ENCODE measurements at places on chromosomes 7 and 10.

DNA sequence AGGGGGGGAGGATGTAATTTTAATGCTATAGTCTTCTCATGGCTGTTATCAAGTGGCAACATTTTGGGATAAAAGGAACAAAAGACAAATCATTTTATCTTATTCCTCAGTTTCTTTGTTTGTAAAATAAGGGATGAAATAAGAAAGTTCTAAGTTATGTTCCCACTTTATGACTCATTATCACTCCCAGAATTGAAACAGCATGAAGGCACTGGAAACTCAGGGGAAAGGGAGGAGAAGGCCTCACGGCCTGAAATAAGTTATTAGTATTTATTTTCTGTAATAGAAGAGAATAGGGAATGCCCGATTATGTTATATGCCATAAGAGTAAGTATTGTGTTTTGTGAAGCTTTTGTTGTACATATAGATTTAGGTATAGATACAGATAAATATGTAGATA is 85.0 kb upstream of the NAMPT start:
- DNase-seq = no peak

DNA sequence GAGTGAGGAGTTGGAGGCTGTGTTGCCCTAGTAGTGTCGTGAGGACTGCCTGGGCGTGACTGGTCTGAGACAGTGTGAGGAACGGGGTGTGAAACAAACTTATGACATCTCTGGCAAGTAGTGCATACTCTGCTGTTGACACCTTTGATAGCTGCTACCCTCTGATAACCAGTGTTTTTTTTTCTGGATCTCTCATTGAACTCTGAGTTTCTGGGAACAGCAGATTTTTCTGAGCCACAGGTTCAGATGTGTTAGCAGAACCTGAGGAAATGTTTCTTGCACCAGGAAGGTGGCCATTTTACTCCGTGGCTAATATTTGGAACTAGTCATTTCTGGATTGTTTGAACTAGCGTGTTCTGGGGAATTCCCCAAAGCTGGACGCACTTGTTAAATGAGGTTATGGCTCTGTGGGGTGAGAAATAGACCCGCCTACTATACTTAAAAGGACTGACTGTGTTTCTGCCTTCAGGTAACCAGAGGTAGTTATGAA is 52.9 kb downstream of the AUTS2 start:
- peak; percentile 19 for DNase-seq

DNA sequence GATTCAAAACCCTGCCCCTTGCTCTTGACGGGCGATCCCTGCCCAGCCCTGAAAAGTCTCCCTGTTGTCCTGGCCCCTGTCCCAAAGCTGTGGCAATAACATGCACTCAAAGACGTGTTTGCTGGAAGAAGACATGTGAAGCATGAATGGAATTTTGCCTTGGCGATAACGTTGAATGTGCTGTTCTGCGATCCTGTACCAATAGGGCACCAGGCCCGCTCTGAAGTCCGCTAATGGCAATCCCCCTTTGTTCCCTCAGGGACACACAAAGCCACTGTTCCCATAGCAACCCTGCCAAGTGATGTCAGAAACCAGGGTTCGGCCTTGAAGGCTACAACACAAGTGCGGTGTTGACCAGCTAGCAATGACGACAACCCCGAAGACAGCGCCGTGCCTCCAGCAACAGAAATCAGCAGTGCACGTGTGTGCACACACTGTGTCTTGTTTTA is 284.6 kb downstream of the KLF6 start:
- no peak for DNase-seq

DNA sequence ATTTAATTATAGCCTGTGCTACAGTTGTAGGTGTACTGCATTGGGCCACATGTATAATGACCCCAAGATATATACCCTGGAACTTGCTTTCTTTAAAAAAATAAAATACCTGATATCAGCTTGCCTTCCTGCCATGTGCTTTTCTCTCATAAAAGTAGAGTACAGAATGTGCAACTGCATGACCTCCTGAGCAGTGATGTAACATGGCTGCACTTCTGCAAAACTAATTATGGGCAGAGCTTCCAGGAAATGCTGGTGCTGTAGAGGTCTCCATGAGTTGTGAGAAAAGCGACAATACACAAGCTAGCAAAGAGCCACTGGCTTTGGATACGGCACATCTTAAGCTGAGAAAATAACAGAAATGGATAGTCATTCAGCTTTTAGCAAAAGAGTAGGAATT is 6.5 kb upstream of the ERLIN1 start:
- no peak for DNase-seq

DNA sequence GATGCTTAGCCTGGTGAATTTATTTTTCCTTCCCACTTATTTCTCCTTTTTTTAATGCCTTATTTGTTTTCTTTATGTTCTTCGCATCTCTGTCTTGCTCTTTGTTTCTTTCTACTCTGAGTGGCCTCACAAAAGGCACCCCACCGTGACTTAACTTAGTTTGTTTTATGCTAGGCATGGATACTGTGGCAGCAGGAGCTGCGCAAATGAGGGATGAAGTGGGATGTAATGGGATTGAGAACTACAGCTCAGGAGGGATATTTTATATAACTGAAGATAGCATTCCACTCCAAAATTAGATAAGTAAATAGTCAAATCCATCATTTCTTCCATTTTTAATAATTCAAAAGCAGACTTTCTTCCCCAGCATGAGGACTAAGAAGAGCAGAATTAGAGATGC is 1.7 kb upstream of the CACNA2D1 start:
- no peak for DNase-seq

GRCh38 chr10:130727766-130728490 is 583.6 kb downstream of the TCERG1L start:
- no peak for DNase-seq

GRCh38 chr7:20785157-20786048 is 1.3 kb downstream of the SP8 start:
- peak; percentile 17 for DNase-seq

- DNase-seq = no peak
Measured at GRCh38 chr7:101941481-101942383, 124.3 kb downstream of the CUX1 start.

DNA sequence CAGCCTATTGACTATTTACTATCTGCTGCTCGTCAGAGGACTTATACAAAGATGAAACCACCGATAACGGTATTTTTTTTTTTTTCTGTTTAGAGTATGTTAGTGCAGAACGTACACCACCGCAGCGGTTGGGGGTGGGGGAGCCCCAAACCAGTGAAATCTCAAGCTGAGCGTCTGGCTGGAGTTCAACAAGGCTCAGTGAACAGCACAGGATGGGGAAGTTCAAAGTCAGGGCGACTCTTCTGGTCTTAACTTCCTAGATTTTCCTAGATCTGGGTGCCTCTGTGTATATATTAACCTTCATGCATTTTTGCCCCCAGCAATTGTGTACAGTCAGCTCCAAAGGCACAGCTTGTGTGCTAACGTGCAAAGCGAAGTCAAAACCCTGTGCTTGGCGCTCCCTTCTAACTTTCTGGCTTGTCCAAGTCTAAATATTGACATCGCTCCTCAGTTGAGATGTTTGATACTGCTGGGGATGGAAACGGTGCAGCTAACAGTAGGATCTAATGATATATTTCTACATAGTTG is 1.1 kb downstream of the RHOBTB1 start:
- no peak for DNase-seq

GRCh38 chr10:81130014-81130413 is 592.3 kb downstream of the SH2D4B start:
- DNase-seq = no peak

GRCh38 chr10:98956576-98957260 is 278.9 kb downstream of the HPSE2 start:
- DNase-seq = no peak

DNA sequence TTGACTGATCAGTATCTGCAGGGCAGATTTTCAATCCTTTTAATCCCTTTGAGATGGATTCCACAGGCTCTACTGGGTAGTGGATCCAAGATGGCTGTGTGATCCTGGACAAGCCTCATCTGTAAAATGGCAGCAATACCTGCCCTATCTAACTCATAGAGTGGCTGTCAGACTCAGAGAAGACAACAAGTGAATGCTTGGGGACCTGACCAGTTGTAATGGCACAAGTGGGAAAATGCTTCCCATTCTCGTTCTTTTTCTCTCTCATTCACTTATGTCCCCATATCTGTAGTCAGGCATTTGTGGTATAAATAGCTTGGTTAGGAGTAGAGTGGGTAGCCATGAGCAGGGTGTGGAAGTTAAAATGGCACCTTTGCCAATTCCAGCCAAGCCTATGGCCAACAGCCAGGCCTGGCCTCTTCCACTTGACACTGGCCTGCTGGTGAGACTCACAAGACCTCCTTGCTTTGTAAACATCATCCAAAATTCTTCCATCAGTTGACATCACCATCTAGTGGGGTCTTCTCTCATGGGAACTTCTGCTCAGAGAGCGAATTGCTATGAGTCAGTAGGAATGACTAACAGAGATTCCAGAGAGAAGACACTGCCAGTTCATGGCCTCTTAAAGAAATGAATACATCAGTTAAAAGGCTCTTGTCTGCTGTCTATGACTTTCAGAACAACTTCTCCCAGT is 150.1 kb downstream of the PLPP4 start:
- DNase-seq = no peak

DNA sequence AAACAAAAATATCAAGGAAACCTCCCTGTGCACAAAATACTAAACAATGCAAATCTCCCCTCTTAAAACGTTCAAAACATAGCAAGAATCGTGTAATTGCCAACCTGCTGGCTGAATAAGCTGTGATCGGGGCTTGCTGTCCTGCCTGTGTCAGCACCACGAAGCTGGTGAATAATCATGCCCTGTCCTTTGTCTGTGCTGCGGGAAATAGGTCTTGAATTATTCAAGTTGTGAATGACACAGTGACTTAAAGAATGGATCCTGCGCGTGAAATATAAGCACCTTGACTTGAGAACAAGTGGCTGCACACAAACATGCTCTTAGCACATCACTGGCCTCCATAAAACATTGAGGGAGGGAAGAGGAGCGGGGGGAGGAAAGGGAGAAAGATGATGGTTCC is 130.2 kb downstream of the OAT start:
- no peak for DNase-seq

DNA sequence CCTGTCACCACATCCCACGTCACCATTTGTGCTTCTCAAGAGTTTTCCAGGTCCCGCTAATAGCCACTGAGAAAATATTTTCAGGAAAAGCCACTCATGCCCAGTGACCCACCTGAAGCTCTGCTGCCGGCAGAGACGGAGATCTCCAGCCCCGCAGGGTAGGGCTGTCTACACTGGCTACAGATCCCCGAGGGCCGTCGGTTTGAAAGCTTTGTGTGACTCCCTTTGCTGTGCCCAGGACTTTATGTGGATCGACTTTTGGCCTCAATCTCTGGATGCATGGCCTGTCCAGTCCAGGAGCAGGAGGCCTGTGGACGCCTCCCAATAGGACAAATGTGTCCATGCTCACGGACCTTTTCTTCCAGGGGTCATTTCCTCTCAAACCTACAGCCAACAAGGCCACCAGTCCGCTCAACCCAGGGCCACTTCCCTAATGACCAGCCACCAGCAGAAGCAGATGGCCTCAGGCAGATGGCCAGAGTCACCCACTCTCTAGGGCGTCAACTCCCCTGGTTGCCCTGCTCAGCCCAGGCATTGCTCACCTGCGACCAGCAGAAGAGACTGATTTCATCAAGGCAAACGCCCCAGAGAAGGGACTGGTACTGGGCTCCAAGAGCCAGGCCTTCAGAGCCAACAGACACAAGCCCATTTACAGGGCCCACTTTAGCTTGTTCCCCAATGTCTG is 76.4 kb downstream of the OAT start:
- DNase-seq = no peak

GRCh38 chr7:126578338-126578737 is 674.4 kb downstream of the GRM8 start:
- DNase-seq = no peak

DNA sequence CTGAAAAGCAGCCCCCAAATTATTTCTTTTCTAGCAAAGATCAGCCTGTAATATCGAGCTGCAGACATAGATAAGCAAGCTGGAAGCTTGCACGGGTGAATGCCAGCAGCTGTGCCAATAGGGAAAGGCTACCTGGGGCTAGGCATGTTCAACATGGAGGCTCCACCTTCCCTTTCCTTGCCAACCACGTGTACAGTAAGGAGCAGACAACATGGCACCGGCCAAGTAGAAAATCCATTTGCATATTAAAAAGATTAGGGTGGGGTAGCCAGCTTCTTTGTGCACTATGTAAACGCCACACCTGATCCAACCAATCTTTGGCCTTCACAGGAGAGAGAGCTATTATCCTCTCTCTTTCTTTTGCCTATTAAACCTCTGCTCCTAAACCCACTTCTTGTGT is 56.7 kb upstream of the SEPHS1 start:
- DNase-seq = no peak

DNA sequence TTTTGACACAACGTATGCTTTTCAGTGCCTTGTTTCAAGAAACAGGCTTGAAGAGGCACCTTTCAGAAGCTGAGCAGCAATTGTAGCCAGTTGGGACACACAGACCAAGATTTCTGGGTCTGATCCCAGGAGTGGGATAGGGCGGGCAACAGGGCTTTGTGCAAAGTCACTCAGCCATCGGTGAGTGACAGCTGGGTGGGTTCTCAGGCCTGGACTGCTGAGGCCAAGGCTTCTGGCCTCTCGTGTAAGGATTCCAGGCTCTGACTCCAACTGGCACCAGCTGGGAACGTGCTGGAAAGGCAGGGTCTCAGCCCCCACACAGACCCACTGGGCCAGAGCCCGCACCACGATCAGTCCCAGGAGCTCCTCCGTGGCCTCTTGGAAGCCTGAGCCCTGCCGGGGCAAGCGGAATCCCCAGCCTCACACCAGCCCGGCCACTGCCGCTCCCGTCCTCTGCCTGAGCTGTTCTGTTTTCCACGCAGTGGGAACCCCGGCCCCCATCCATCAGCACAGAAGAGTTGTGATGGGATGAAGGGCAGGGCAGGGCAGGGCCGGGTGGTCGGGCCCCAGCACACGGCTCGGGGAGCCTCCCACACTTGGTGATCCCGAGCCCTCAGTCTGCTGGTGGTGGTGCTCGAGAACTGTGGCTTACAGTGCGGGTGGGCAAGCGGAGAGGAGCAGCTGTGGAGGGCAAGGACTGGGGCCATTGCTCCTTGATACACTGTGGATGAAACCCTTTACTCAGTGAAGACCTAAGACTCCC is 46.8 kb downstream of the VIPR2 start:
- no peak for DNase-seq

GRCh38 chr7:20475756-20476155 is 139.7 kb upstream of the ABCB5 start:
- DNase-seq = no peak

GRCh38 chr10:9137368-9137767 is 1082.9 kb downstream of the GATA3 start:
- DNase-seq = no peak

DNA sequence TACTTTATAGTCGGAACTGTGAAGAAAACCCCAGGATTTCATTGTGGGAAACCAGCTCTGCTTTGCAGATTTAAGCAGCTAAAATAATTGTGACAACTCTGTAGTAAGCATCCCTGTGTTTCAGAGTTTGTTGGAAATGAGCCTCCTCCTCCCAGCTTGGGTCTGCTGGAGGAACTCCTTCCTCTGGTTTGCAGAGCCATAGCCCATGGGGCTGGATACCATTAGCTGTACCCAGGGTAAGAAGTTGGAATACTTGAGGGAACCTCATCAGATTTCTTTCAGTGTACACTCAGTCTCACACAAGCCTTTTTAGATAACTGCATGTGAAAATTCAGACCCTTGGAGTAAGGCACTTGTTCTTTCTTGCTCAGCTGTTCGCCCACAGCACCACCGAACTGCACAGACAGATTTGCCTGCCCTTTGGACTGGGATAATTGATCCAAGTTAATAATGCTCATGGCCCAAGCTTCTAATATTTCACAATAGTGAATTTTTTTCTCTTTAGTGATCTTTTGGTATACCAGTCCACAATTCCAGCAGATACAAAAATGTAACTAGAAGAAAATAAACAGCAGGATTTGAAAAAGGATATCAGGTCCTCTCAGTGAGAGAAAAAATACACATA is 467.4 kb upstream of the FZD8 start:
- no peak for DNase-seq
